Lung (tissue), 17 donors: ENCODE measurements at places on chromosomes 5 and 9. TPM values are rescaled to one million over a fixed set of nuclear protein-coding genes. Genes with fewer than 3 reads are reported as not detected.

The SLC9A3 gene
- 3.8 TPM for total RNA-seq

The PPP1R2B gene
- total RNA-seq: 0.11 TPM

The BTNL3 gene
- 0.71 TPM for total RNA-seq

The CDH12 gene
- total RNA-seq: 3.7 TPM

The TEK gene
- total RNA-seq: 76.1 TPM

The RPL35 gene
- total RNA-seq: 1,099 TPM

The ATP10B gene
- total RNA-seq: 7.2 TPM

The PCDHA10 gene
- 0.48 TPM for total RNA-seq
